ENCODE measurements at places on chromosomes 2 and 18. TPM values are rescaled to one million over a fixed set of nuclear protein-coding genes. Genes with fewer than 3 reads are reported as not detected.

Gene SLC16A14
- total RNA-seq: 0.58 TPM

Gene AQP4
- not detected for total RNA-seq

Gene MRO
- not detected for total RNA-seq

Gene USP34
- 126 TPM for total RNA-seq

Gene SFT2D3
- total RNA-seq: 3.5 TPM

Gene ASTL
- 3.4 TPM for total RNA-seq

Gene INHBB
- total RNA-seq: not detected

Gene ACKR3
- 2.2 TPM for total RNA-seq

Gene PAX3
- not detected for total RNA-seq

Gene C1QL2
- total RNA-seq: not detected

Gene SOWAHC
- 1.0 TPM for total RNA-seq

Gene MAL
- total RNA-seq: 26.3 TPM

Gene IKZF2
- total RNA-seq: 8.9 TPM

Gene UPP2
- not detected for total RNA-seq

Gene RASGRP3
- total RNA-seq: 2.5 TPM

Gene SH3RF3
- total RNA-seq: 1.0 TPM

Gene SLC9A4
- 0.07 TPM for total RNA-seq

Gene TXNDC2
- total RNA-seq: not detected

Gene SNED1
- 0.34 TPM for total RNA-seq

Gene TMEM178A
- total RNA-seq: 0.30 TPM

Gene APCDD1
- not detected for total RNA-seq

All from activated naive CD4-positive, alpha-beta T cell treated with anti-CD3 and anti-CD28 coated beads, Interleukin-2, amount 50 U/mL, for 72 hours (primary cell).